ENCODE measurements at places on chromosomes 7 and 10.

GRCh38 chr10:28939281-28940157, 262.2 kb downstream of the BAMBI start:
- DNase-seq = no peak

- no peak for DNase-seq
Measured at GRCh38 chr10:128063736-128064107, 62.5 kb downstream of the MKI67 start.

DNA sequence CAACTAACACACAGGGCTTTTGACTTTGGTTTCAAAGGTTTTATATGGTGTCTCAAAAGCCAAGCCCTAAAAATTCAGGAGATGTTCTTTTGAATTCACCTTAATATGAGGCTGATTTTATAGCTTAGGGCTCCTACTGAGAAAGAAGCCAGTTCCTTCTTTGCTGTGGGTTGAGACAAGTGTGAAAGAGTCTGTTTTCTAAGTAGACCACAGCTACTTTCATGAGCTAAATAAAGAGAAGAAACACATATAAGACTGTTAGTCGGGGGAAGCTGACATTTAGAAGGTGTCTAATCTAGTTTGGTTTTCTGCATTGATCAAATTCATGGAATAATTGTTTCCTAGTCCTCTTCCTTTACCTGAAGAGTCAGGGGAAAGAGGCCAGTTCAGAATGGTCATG, 332.1 kb upstream of the CELF2 start:
- no peak for DNase-seq

DNA sequence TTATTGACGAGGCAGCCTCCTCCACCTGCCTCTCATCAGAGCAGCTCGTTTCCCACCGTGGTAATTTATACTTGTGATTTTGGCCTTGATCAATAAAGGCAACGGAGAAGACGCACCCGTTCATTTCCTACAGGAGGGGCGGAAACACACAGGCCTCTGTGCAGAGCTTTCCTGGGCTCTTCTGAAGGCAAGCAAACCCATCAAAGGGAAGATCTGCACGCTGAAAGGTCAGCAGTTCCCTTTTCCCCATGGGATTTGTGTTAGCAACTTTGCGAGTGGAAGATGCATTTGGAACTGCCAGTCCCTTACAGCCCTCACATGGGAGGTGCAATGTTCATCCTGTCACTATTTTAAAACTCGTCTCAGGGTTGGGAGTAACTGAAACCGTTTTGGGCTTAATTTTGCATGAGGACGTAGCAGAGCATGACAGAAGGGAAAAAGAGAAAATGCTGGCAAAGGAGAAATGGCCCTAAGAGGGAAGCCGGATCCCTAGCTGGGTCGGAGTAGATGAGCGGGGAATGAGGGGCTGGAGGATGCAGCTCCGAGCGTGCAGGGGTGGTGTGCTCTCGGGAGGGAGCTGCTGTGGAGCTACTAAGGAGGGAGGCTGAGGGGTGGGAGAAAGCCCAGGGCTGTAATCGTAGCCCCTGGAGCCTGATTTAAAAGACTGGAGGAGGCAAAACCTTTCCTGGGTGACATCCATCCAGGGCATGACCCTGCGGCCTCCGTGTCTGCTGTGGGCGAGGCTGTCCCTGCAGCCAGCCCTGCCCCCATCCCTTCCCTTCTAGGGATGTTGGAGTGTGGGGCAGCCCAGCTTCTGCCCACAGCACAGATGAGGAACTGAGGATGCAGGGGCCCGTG, 111.1 kb upstream of the FAM20C start:
- DNase-seq = no peak

DNA sequence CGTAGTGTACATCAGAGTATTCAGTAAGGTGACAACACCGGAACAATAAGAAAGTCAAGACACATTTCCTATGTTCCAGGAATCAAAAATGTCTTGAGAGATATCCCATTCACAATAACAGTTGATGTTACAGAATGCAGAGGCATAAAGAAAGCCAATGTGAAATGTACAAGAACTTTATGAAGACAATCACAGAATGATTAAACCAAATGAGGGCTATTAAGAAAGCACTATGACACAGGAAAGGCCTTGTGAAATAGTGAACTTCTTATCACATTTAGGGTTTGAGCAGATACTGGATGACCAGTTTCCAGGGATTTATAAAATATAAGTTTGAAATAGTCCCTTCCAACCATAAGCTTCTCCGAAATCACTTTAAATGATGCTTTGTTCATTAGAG, 52.7 kb downstream of the VWDE start:
- no peak for DNase-seq

DNA sequence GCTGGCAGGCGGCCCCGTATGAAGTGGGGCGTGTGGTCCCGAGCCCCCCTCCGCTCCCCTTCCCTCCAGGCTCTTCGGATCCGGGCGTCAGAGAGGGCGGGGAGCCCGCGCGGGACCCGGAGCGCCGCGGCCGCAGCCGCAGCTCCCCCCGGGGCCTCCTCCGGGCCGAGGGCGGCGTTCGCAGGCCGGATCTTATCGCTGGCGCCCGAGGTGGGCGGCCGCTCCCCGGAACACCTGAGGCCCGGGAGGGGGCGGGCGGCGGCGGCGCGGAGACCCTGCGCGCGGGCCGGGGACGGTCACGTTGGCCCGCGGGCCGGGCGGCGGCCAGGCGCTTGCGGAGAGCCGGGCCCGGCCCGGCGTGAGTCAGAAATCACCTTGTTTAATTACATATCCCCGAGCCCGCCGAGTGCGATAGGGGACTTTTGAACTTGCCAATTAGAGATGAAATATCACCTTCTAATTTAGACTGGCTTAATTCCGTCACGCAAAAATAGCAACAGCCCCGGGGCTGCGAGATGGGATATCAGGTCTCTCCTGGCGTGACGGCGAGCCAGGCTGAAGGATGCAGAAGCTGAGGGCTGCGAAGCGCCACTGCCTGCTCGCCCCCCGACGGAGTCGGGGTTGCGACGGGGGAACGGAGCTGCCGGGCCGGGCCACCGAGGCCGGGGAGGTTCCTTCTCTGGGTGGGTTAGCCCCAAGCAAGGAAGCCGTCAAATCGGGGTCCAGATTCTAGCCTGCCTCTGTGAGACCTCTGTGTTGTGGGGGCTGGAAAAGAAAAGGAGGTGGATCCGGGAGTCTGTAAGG, 43.4 kb downstream of the LDB3 start:
- DNase-seq = no peak

GRCh38 chr7:81298951-81299666, 380.3 kb upstream of the SEMA3C start:
- DNase-seq = no peak

DNA sequence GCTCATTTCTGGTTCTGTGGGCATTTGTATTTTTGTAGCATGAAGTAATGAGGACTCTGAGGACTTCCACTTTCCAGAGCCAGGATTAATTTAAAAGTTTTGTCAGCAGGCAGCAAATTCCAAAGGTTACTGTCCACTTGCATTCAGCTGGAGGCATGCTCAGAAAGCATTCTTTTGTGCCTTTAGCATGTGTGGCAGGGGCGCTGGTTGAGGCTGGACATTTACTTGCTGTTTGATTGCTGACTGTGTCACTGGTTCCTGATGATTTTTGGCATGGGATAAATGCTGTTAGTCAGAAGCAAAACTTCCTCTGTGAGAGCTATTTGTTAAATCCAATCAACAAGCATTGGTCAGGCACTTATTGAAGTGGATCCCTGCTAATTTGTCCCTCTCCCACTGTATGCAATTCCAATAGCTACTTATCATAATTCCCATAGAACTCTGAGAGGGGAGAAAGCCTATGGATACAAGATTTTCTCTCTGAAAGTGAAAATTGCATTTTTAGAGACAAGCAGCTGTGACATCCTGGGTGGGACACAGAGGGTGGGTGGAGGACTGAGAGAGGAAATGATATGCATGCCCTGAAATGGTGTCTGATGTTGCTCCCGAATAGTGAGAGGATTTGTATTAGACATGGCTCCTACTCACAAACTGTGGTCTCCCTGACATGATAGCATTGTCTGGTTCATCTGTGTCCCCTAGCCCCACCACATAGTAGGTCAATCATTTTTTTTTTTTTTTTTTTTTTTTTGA, 161.2 kb upstream of the WDR11 start:
- DNase-seq = no peak

GRCh38 chr10:83909001-83909400, 230.3 kb upstream of the GHITM start:
- no peak for DNase-seq

DNA sequence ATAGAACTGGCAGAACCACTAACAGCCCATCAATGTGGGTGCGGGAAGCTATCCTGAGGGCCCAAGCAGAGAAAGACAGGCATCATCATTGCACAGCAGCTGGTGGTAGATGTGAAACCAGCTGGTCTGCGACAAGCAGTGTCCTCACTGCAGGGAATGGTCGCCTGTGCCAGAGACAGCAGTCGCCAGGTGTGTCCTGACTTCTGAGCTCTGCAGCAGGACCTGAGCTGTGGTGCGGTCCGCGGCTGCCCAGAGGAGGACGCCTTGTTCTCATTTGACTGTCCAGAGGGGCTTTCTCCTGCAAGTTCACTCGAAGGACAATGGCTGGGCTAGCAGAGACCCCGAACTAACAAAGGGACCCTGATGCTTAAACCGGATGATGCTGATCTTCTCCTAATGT, 97.4 kb downstream of the LRRC18 start:
- no peak for DNase-seq

DNA sequence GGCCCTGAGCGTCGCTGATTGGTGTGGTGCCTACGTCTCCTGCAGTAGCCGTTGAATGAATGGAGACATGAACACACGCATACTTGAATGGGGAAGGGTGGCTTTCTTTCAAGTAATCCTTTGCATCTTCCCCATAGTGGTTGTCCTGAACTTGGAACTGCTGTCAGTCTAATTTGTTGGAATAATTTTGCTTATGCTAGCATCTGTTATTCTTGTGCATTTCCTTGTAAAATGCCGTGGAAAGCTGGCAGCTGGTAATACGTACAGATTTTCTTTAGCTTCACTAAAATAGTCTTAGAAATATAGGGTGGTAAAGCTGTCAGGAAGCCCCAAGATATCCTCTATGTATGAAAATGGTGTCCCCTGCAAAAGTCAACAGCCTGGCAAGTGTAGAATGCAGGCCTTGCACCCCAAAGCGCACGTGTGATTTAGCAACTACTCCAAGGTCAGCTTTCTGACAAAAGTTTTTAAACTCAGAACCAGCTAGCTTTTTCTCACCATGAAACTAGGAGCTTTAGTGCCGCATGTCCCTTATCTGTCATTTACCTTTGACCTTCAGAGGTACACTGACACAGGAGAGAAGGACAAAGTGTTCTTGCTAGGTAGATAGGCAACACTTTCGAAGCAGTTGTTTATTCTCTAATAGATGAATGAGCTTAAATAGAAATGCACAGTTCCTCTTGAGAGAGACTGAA, 70.8 kb downstream of the RBM33 start:
- no peak for DNase-seq

DNA sequence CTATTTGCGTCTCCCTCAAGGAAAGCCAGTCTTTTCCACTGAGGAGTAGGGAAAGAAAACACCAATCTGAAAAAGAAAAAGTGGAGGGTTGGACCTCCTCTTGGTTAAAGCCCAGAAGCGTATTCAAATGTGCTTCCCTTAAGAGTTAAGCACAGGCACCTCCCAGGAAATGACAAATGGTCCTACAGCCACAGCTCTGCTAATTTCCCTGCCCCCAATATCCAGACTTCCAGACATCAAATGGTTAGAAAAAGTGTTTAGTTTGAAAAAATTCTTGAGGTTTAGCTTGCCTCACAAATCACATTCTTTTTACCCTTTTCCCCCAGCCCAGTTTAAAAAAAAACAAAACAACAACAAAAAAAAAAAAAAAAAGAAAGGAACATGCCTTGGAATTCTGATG, 19.0 kb upstream of the COL1A2 start:
- no peak for DNase-seq

DNA sequence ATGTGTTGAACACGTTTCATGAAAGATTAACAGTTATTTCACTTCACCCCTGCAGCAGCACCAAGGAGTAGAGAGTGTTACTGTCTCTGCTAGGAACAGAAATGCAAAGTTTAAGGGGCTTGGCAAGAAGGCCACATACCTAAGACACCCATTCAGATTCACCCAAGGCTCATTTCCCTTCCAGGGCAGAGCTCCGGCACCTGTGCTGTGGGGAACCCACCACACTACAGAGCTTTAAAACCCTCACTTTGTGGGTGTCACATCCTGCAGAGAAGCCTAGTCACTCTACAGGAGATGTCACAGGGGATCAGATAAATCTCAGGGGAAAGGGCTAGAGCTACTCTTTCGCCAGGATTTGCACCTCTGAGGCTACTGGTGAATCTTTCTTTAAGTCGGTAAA, 176.1 kb upstream of the KLF6 start:
- no peak for DNase-seq

DNA sequence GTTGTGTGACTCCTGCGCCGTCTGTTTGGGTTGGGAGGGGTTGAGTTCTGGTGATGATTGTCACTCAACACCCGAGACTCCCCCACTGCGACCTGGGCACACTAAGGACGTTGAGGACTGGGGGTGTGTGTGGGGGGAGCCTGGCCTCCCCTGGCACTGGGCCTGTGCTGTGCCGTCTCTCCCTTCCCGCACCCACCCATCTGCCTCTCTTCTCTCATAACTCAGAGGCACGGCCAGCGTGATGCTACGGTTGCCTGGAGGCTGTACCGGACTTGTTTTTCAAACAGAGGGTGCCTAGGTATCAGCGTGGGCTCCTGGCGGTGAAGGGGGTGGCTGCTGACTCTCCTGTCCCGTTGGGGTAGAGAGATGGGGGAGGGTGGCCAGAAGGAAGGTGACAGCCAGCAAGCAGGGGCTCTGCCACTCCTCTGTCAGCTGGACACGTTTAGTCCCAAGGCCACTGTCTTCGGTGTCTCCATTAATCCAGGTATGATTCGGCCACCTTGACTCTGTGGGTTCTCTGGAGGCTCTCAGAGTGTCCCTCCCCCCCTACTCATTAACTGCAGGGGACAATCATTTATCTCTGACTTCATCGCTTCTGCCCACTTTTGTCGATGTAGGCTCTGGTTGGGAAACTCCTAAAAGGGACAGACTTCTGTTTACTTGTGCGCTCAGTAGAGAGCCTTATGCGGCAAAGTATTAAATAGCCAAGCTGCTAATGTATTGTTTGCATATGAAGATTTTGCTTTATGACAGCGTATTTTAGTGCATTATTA, 56.5 kb upstream of the PFKFB3 start:
- DNase-seq = no peak

DNA sequence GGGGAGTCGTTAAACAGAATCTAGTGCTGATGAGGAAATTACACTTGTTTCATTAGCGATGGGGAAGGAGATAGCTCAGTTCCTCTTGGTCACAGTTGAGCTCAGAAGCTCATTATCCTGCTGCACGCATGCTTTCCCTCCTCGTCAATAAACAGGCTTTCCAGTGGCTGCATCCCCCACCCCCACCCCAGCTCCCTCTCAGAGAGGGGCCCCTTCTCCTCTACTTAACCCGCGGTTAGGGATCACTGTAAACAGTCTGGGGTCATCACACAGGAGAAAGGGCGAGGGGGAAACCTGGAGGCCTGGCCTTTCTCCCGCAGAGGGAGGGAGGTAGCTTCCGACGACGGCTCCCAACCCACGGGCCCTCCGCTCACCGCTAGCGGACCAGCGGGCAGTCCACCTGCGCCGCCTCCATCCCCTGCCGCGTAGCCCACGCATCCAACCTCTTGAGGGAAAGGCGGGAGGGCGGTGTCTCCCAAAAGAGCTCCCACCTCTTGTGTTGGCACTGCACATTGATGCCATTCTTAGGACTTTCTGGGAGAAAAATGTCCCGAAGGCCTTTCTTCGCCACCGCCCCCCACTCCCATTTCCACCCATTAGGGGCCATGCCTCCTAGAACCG, 80.8 kb downstream of the PAX2 start:
- no peak for DNase-seq
